ENCODE measurements at places on chromosomes 7 and 10. TPM values are rescaled to one million over a fixed set of nuclear protein-coding genes. Genes with fewer than 3 reads are reported as not detected.

NEUROG3 gene
- not detected for total RNA-seq

TMEM130 gene
- total RNA-seq: 0.31 TPM

CUZD1 gene
- total RNA-seq: 1.4 TPM

CALHM1 gene
- total RNA-seq: not detected

NUTM2B gene
- total RNA-seq: 0.36 TPM

CCL24 gene
- total RNA-seq: not detected

CDK14 gene
- total RNA-seq: 0.08 TPM

TAS2R5 gene
- 0.37 TPM for total RNA-seq

TFR2 gene
- 2.2 TPM for total RNA-seq

TEX47 gene
- total RNA-seq: not detected

NPY4R2 gene
- 22.5 TPM for total RNA-seq

PIK3AP1 gene
- 0.55 TPM for total RNA-seq

CYP2C8 gene
- total RNA-seq: not detected

RNF32 gene
- total RNA-seq: 1.3 TPM

LIPK gene
- not detected for total RNA-seq

CCDC146 gene
- total RNA-seq: 0.32 TPM

NUTM2A gene
- total RNA-seq: 0.13 TPM

NPSR1 gene
- not detected for total RNA-seq

UNC5B gene
- total RNA-seq: 3.3 TPM

TMEM140 gene
- 1.0 TPM for total RNA-seq

FEZF1 gene
- not detected for total RNA-seq

NKX2-3 gene
- total RNA-seq: not detected

SFTPA1 gene
- not detected for total RNA-seq

POM121C gene
- 37.7 TPM for total RNA-seq

All from A549 treated with Hydrocortisone at 1 μM for 4 hours (cell line).